ENCODE measurements at places on chromosomes 6 and 20.

- no peak for ATAC-seq
Observed at GRCh38 chr6:18632670-18633410, 245.7 kb downstream of the RNF144B start.

- ATAC-seq, result no peak
Observed at GRCh38 chr6:135147637-135148592, 33.2 kb upstream of the MYB start.

GRCh38 chr6:164753517-164753916, 555.9 kb downstream of the C6orf118 start:
- ATAC-seq, result no peak

DNA sequence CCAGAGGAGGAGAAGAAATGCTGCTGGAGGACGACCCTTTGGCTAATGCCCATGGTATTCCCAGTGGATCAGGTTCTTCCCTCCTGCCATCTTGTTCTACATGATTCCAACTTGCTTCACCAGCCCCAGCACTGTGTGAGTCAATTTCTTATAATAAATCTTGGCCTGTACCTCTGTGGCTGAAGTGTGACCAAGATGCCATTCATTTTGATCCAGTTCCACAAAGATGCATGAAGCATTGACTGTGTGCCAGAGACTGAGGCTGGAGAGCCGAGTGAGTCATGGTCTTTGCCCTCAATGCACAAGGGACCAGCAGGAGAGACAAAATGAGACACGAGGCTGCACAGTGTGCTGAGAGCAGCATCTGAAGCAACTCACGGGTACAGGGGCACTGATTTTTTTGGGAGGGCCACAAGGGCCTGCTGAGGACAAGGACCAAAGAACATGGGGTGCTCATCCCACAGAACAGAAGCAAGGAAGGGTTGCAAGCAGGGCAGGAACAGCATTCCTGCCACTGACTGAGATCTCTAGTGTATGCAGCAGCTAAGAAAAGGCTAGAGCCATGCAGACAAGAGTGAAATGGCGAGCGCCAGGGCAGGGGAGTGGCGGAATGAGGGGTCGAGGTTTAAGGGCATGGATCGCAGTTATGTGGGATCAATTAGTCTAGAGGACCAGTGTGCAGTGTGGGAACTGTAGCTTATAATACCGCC, 207.0 kb downstream of the THBS2 start:
- peak; percentile 87 for ATAC-seq

GRCh38 chr6:422433-423054, 31.0 kb downstream of the IRF4 start:
- ATAC-seq, result peak; percentile 46

- no peak for ATAC-seq
Observed at GRCh38 chr20:35984382-35984781, 16.0 kb downstream of the CNBD2 start.

DNA sequence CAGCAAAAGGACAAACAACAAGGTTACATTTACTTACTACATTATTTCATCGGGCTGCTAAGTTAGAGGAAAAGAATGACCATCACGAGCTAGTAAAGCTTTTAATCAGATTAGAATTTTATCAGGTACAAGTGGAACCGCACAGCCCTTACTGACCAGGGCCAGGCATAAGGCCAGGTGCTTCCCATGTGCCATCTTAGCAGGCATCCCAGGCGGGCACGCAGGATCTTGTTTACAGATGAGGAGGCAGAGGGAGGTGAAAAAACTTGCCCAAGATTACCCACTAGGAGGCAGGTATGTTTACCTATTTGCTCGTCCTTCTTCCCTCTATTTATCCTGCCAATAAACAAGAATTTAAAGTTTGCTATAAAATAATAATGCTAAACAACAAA, 10.7 kb downstream of the EZR start:
- no peak for ATAC-seq

- no peak for ATAC-seq
Observed at GRCh38 chr20:41508335-41508734, 109.8 kb downstream of the CHD6 start.

GRCh38 chr6:134347885-134348805, 30.2 kb upstream of the SGK1 start:
- ATAC-seq, result peak; percentile 85

DNA sequence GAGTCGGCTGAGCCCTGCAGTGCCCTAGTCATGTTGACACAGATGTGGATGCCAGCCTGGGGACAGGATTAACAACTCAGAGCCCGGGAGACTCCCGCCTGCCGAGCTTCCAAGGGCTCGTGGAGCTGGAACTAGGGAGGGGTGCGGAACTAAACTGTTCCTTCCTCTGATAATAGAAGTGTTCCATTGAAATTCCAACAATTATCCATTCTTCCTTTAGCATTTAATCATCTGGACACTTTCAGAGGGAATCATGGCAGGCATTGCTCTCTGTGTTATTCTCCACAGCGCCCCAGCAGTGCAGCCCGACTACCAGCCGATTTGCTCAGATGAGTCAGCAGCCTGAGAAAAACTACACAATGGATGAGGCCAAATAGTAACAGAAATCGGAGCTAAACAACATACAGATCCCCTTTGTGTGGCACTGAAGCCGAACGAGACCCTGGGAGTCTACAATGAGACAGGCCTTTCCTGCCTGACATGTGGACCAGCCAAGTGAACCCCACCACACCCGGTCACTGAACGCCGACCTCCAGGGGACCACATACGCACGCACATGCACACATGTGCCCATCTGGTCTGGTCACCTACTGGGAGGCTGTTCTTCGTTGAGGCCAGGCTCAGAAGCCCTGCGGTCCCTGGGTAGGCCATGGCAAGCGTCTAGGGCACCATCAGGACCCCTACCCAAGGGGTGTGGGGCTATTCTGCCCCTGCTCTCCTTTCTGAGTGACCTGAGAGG, 238.4 kb upstream of the AFDN start:
- ATAC-seq, result no peak

DNA sequence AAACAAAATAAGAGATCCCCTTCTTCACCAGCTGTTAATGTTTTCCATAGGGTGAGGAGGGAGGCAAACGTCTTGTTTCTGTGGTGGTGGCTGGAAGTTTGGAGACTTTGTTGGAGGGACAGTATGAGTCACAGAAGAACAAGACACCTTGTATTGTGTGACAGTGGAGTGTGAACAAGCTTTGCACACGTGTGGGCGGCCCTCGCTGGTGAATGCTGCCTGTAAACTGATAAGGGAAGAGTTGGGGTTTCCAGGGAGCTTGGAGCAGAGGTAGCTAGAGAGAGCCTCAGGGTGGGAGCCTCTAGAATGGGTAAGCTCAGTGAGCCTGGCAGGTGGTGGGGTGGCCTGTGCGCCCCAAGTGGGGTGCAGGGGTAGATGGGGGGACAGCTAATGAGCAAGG, 78.3 kb downstream of the ZDHHC14 start:
- no peak for ATAC-seq

GRCh38 chr6:56757588-56757984, 114.9 kb upstream of the DST start:
- ATAC-seq, result peak; percentile 79

DNA sequence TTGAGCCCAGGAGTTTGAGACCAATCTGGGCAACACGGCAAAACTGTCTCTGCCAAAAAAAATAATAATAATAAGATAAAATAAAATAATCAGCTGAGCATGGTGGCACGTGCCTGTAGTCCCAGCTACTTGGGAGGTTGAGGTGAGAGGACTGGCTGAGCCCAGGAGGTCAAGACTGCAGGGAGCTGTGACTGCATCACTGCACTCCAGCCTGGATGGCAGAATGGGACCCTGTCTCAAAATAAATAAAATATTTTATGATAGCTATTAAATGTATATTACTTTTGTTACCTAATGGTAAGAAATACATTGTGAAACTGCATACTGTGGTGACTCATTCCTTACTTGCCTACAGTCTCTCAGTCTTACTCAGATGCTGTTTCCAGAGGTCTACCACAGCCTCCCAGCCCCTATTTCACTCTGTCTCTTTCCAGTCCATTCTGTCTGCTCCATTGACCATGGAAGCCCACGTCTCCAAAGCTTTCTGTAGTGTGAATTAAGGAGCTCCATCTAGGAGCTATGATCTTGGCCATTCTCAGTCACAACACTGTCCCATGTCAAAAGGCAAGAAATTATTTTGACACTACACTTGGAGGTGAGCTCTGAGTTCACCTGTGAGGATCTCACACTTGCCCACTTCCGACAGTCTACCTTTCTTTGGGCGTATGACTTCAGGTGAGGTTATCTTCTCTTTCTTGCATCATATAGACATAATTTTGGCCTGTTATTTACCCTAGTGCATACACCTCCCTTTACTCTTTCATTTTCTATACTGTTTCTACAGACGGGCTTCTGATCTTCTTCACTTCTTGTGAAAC, 22.4 kb upstream of the SNX9 start:
- peak; percentile 62 for ATAC-seq

DNA sequence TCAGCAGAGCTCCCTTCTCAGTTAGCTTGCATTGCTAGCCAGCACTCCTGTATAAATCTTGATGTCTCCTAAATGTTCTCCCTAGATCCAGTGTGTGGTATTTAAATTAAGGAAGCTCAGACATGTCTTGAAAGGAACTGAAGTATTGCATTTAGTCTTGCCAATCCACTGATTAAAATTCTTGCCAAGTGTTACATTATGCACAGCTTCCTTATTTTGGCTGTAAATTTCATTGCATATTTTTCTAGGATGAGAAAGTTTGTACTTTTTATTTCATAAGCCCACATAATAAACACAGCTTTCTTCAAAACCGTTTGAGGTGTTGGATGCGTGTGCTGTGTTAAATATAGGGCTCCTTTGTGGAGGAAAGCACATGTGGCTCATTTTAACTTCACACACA, 329.8 kb upstream of the FLRT3 start:
- no peak for ATAC-seq

GRCh38 chr20:25252230-25252651, 4.4 kb downstream of the PYGB start:
- no peak for ATAC-seq

DNA sequence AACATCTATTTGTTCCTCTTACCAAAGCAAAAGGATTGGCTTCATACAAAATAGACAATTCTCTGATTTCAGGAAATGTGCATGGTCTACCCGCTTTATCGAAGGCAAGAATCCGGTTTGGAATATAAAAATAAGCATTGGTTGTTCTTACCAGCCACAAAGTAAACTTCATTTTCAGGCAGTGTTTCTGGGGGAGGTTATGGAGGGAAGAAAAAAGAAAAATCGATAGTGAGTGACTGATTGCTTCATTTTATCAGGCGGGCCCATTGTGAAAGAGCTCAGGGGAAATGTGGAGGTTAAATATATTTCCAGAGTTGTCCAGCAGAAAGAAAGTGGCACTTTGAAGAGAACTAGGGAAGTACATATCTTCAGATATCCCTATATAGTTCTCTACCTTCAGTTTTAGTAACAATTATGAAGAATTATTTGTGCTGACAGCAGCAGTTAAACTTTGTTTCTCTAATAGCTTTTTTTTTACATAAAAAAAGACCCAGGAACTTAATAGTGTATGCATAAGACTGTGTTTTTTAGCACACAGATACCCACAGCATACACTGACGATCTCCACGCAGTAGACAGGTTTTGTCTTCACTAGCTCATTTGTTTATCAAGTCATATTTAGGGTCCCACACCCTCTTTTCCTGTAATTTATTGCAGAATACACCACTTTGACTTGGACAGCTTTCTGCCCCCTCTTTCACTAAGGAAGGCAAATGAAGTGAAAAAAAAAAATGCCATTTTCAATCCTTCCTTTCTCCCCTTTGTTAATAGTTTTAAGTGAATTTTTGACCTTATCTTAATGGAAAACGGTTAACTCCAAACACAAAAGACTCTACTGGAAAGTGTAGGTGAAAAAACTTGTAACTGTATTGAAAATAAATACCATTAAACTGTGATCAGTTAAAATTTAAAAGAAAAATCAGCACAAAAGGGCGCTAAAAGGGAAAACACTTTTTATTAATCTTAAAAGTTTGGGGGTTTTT, 2.9 kb downstream of the POU3F2 start:
- no peak for ATAC-seq

- peak; percentile 88 for ATAC-seq
Observed at GRCh38 chr6:42017021-42017643, 33.2 kb upstream of the TAF8 start.

DNA sequence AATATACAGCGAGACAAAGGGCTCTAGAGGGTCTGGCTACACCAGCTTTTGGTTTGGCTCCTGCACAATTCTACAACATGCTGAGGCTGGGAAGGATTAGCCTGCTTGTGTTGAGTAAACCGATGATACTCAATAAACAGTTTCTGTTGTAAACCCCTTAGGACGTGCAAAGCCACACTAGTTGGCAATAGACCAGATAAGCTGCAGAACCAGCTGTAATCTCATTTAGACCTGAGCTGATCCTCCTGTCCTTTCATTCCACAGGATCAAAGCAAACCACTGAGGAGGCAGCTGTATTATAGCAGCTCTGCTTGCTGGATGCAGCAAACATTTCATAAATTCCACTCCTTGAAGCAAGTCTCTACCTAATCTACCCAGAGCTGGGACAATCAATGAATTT, 79.7 kb downstream of the MMS22L start:
- no peak for ATAC-seq

GRCh38 chr6:95690328-95690727, 113.0 kb downstream of the MANEA start:
- ATAC-seq, result no peak

GRCh38 chr20:56373942-56374341, 15.2 kb downstream of the FAM210B start:
- ATAC-seq, result peak; percentile 87

DNA sequence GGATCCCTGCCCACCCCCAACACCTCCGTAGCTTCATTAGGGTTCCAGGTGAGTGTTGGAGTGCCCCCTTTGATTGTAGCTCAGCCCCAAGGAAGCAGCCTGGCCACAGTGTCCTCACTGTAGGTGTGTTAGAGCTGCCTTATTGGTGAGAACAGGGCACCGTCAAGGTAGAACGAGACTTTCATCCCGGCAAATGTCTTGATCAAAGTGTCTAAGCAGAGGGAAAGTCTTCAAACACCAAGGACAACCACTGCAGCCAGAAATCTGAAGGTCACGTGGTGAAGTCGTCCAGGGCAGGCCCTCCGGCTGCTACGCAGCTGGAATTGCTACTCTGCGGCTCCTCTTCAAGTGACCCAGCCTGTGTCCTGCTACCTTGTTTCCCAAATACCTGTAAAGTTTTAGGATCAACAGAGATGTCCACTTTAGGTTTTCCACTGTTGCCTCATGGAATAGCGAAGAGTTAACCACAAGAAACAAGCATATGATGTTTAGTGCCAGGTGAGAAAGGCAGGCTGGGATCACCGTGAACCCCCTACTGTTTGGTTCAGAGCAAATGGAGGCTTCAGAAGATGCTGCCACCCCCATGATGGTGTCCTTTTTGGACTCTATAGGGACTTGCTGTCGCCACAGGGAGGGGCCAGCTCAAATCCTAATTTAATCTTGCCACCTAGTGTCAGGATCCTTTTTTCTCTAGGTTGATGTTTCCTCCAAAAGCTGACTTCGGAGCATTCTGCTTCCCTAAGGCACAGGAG, 1.7 kb upstream of the DLL1 start:
- ATAC-seq, result 0 out of 3 replicates have a peak, but pooled peaks have one; percentile 2

- peak; percentile 95 for ATAC-seq
Observed at GRCh38 chr20:20593447-20594170, 118.8 kb downstream of the RALGAPA2 start.
